Upper lobe of right lung (tissue), 1 donor: ENCODE measurements at places on chromosomes 6 and 20. TPM values are rescaled to one million over a fixed set of nuclear protein-coding genes. Genes with fewer than 3 reads are reported as not detected.
A peak's percentile ranks its signal among the peaks of the same experiment; 100 is the strongest.

DEF6 gene
- 17.4 TPM for total RNA-seq

- H3K4me1 ChIP-seq: no peaks in the 10 kb centered on the region
- H3K27ac ChIP-seq: no peak overlapping the region
- no peak for DNase-seq
- H3K4me3 ChIP-seq: no peak overlapping the region
- H3K27me3 ChIP-seq: no peaks in the 10 kb centered on the region
Measured at GRCh38 chr6:154538640-154539191, 28.2 kb upstream of the CNKSR3 start.

GRCh38 chr6:166908811-166909210, 47.5 kb downstream of the RNASET2 start:
- no peaks in the 10 kb centered on the region for H3K36me3 ChIP-seq
- H3K4me3 ChIP-seq: no peak overlapping the region
- no peak overlapping the region for H3K27ac ChIP-seq

GRCh38 chr6:10641528-10641927, 52.9 kb downstream of the C6orf52 start:
- no peak overlapping the region for H3K27ac ChIP-seq
- no peak for DNase-seq
- no peaks in the 10 kb centered on the region for H3K36me3 ChIP-seq
- no peaks in the 10 kb centered on the region for H3K27me3 ChIP-seq
- no peaks in the 10 kb centered on the region for H3K4me1 ChIP-seq

DNA sequence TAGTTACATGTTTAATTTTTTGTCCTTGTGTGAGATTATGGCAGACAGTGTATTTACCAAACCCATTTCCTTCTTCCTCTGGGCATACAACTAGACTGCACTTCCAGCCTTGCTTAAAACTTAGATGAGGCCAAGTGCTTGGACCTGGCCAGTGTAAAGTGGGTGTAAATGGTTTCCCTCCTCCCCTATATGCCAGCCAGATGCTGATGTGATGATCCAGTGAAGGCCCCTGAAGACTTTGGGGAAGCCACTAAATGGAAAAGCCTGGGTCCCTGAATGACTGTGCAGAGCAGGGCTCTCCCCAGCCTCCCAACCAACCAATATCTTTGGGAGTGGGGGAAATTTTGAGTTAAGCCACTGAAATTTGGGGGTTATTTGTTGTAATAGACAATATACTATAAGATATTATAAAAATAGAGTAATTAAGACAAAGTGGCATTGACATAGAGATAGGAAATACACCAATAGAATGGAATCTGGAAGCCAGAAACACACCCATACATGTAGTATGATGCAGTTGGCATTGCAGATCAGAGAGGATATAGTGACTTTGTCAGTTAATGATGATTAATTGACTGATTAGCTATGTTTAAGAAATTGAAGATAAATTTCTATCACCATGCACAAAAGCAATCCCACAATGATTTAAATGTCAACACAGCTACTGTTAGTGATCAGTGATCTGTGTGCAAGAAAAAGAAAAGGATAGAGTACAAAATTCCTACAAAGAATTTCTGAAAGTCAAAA, 10.4 kb upstream of the SNX9 start:
- H3K4me1 ChIP-seq: peaks cover 5% of the 10 kb centered on the region
- H3K27ac ChIP-seq: peak overlapping the region; percentile 70
- no peak for DNase-seq

- no peaks in the 10 kb centered on the region for H3K36me3 ChIP-seq
- H3K4me1 ChIP-seq: no peaks in the 10 kb centered on the region
- no peaks in the 10 kb centered on the region for H3K27me3 ChIP-seq
- DNase-seq: no peak
- H3K4me3 ChIP-seq: no peak overlapping the region
Measured at GRCh38 chr6:12804952-12805645, 88.5 kb downstream of the PHACTR1 start.

GRCh38 chr6:134553936-134554335, 236.0 kb upstream of the SGK1 start:
- no peak overlapping the region for H3K4me3 ChIP-seq
- H3K4me1 ChIP-seq: no peaks in the 10 kb centered on the region
- no peaks in the 10 kb centered on the region for H3K27me3 ChIP-seq
- H3K36me3 ChIP-seq: no peaks in the 10 kb centered on the region

- H3K4me1 ChIP-seq: no peaks in the 10 kb centered on the region
- H3K27ac ChIP-seq: no peak overlapping the region
- no peak overlapping the region for H3K4me3 ChIP-seq
- H3K36me3 ChIP-seq: no peaks in the 10 kb centered on the region
Measured at GRCh38 chr20:5918856-5919625, 31.3 kb downstream of the TRMT6 start.

- H3K27ac ChIP-seq: no peak overlapping the region
- H3K36me3 ChIP-seq: no peaks in the 10 kb centered on the region
- no peak overlapping the region for H3K4me3 ChIP-seq
- H3K27me3 ChIP-seq: no peaks in the 10 kb centered on the region
- H3K4me1 ChIP-seq: no peaks in the 10 kb centered on the region
Measured at GRCh38 chr6:82570083-82570482, 206.5 kb downstream of the TPBG start.

DNA sequence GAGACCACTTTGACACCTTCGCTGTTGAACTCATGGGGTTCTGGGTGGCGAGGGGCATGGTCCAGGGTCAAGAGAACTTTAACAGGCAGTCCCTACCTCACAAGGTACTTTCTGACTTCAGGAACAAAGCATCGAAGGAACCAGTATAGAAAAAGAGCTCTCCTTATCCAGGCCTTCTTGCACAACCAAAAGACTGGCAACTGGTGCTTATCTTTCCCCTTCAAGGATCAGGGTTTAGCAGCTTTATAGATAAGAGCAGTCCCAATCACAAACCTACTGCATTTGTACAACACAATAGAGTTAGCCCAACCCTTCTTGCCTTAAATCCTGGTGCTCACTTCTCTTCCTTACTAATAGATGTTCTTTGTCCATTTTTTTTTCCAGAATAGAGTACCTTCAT, 116.3 kb downstream of the SNX5 start:
- no peak overlapping the region for H3K27ac ChIP-seq
- H3K4me1 ChIP-seq: peaks cover 5% of the 10 kb centered on the region
- H3K4me3 ChIP-seq: no peak overlapping the region

DNA sequence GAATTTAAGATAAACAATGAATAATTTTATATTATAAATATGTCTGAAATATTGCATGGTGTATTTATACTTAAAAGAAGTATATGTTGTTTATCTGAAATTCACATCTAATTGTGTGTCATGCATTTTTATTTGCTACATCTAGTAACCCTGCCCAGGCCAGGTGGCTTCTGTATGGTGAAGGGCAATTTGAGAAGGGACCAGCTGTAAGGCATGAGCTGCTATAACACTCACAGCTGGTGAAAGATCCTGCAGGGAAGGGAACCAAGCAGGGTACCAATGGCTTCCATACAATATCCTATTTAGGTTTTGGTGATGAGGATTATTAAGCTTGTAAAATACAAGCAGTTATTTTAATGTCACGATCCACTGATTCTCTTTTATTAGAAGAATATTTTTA, 921.8 kb upstream of the GJE1 start:
- H3K36me3 ChIP-seq: no peaks in the 10 kb centered on the region
- no peaks in the 10 kb centered on the region for H3K4me1 ChIP-seq
- no peak for DNase-seq
- no peak overlapping the region for H3K4me3 ChIP-seq

DNA sequence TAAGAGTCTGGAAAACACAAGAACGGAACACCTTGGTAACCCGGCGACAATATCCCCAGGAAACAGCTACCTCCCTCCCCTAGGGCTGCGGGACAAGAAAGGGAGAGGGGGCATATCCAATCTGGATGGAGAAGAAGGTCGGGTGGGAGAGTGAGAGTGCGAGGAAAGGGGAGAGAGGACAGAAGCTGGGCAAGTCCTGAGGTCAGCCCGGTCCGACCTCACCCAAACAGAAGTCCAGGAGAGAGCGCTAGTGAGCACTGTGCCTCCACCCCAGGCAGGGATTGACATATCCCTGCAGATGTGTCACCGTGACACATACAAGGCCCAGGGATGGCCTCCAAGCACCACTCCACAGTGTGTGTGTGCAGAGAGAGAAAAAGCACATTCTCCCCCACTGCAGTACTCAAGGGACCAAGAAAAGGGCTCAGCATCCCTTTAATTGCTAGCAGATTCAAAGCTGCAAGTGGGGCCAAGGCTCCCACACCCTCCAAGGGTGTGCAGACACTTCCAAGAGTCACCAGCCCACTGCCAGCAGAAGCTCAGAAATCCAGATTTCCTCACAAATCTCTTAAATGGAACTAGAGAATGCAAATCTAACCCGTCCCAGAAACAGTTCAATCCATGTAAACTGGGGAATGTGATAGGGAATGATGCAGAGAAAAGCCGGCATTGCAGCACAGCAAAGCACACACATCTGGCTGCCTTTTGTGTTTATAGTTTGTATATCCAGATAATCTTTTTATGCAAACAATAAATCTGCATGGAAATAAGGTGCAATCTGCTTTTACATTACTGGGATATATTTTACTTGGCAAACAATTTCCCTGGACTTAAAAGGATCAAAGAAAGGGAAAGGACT, 3.1 kb downstream of the PXDC1 start:
- no peak overlapping the region for H3K27ac ChIP-seq
- no peaks in the 10 kb centered on the region for H3K36me3 ChIP-seq
- H3K4me3 ChIP-seq: peak overlapping the region; percentile 81
- peaks cover 60% of the 10 kb centered on the region for H3K4me1 ChIP-seq
- DNase-seq: no peak
- H3K27me3 ChIP-seq: no peaks in the 10 kb centered on the region

DNA sequence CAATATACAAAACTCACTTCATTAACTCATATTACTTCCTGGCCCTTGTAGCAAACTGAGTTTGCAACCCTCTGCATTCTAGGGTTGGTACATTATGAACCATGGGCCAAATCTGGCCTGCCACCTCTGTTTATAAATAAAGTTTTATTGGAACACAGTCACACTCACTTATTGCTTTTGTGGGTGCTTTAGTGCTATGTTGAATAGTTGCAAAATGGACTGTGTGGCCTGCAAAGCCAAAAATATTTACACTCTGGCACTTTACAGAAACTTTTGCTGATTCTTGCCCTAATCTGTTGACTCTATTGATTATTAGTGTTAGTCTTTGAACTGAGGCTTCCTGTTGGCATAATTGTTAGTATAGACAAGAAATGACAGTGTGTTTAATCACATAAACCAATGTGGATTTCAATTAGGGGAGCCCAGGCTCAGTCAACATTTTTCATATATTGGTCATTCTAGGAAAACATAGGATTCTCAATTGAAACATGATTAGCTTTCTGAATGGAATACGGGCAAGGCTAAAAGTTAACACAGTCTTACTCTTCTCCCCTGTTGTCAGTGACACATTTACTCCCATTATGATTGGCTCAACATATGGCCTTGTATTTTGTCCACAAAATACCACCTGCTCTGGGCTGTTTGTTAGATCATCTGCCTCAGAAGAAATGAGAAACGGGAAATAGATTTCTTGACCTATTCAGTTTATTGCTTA, 241.9 kb upstream of the ZFP64 start:
- no peaks in the 10 kb centered on the region for H3K4me1 ChIP-seq
- H3K4me3 ChIP-seq: no peak overlapping the region
- no peak overlapping the region for H3K27ac ChIP-seq

HCRTR2 gene
- not detected for total RNA-seq

GRCh38 chr6:28433119-28433518, 10.2 kb downstream of the ZSCAN23 start:
- no peak overlapping the region for H3K4me3 ChIP-seq
- DNase-seq: no peak
- H3K27ac ChIP-seq: no peak overlapping the region
- H3K27me3 ChIP-seq: no peaks in the 10 kb centered on the region

- no peaks in the 10 kb centered on the region for H3K36me3 ChIP-seq
- no peaks in the 10 kb centered on the region for H3K27me3 ChIP-seq
- H3K4me3 ChIP-seq: no peak overlapping the region
- no peaks in the 10 kb centered on the region for H3K4me1 ChIP-seq
Measured at GRCh38 chr6:80550281-80550680, 443.8 kb downstream of the BCKDHB start.

GRCh38 chr6:121609281-121609680, 173.8 kb downstream of the GJA1 start:
- H3K27ac ChIP-seq: no peak overlapping the region
- no peaks in the 10 kb centered on the region for H3K36me3 ChIP-seq
- DNase-seq: no peak
- no peaks in the 10 kb centered on the region for H3K27me3 ChIP-seq
- no peaks in the 10 kb centered on the region for H3K4me1 ChIP-seq
- H3K4me3 ChIP-seq: no peak overlapping the region

CST4 gene
- not detected for total RNA-seq

DNA sequence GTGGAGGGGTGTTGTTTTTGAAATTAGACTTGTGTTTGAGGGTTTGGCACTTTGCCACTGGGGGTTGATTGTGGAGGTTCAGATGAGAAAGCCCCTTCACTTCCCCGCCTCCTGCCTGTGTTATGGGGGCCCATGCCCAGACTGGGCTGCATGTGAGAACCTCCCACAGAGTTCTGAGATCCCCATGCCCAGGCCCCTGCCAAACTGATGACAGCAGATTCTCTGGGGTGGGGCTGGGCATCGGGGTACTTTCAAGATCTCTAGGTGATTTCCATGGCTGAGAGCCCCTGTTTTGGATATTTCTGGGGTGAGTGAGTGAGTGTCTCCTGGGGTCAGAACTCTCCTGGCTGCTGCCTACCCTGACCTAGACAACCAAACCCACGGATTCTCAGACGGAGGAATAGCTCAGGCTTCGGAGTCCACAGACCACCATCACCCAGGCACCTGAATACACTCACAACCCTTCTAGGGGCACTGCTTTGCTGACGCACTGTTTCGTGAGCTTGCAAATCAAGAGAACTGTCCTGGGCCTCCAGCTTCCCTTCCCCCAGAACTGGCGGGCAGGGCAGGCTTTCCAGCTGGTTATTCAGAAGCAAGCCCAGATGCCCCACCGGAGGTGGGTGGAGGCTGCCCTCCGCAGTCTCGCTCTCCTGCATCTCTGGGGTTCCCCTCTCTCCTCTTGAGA, 6.3 kb downstream of the BCAS1 start:
- H3K4me3 ChIP-seq: no peak overlapping the region
- no peaks in the 10 kb centered on the region for H3K27me3 ChIP-seq
- H3K4me1 ChIP-seq: peaks cover 7% of the 10 kb centered on the region
- no peak overlapping the region for H3K27ac ChIP-seq
- DNase-seq: no peak
